ENCODE measurements at places on chromosomes 11 and 22. TPM values are rescaled to one million over a fixed set of nuclear protein-coding genes. Genes with fewer than 3 reads are reported as not detected.

The LRP5 gene
- 0.03 TPM for polyA plus RNA-seq

The KDM4E gene
- not detected for polyA plus RNA-seq

The SNX32 gene
- polyA plus RNA-seq = 0.30 TPM

The B3GAT1 gene
- polyA plus RNA-seq = 1.8 TPM

The P2RX6 gene
- polyA plus RNA-seq = not detected

The RTN4RL2 gene
- 0.38 TPM for polyA plus RNA-seq

The LMNTD2 gene
- polyA plus RNA-seq = 0.95 TPM

The MS4A3 gene
- not detected for polyA plus RNA-seq

The INPP5J gene
- polyA plus RNA-seq = not detected

The MPST gene
- 59.7 TPM for polyA plus RNA-seq

The TIGD3 gene
- 0.90 TPM for polyA plus RNA-seq

The DBX1 gene
- polyA plus RNA-seq = not detected

The H19 gene
- not detected for polyA plus RNA-seq

The PDGFB gene
- polyA plus RNA-seq = not detected

The RCOR2 gene
- polyA plus RNA-seq = not detected

Data from immature natural killer cell (primary cell).